Bronchus fibroblast of lung (primary cell): ENCODE measurements at places on chromosomes 11 and 22. TPM values are rescaled to one million over a fixed set of nuclear protein-coding genes. Genes with fewer than 3 reads are reported as not detected.

Gene GNAZ
- 0.89 and 1.2 TPM in 2 replicates for total RNA-seq

Gene OR51B2
- not detected in 2 replicates for total RNA-seq

Gene KCNQ1OT1
- total RNA-seq: 0.30 and 0.50 TPM in 2 replicates

Gene SYVN1
- 21.2 and 29.3 TPM in 2 replicates for total RNA-seq

Gene PRG3
- not detected in 2 replicates for total RNA-seq

Gene CDC42BPG
- total RNA-seq: under 0.01 and 0.15 TPM in 2 replicates

Gene CSKMT
- total RNA-seq: 12.2 and 13.8 TPM in 2 replicates

Gene CRYBA4
- total RNA-seq: not detected in 2 replicates

Gene BTG4
- total RNA-seq: 0.15 and 0.17 TPM in 2 replicates

Gene NXPE4
- not detected in 2 replicates for total RNA-seq

Gene OR4D5
- not detected in 2 replicates for total RNA-seq

Gene LMO1
- not detected in 2 replicates for total RNA-seq

Gene IRAG1
- total RNA-seq: 0.59 and 0.67 TPM in 2 replicates

Gene ARHGAP42
- 3.3 and 3.4 TPM in 2 replicates for total RNA-seq

Gene CREB3L1
- 34.6 and 37.0 TPM in 2 replicates for total RNA-seq

Gene GRIK4
- 0.15 TPM in 1 of 2 replicates, not detected in the other for total RNA-seq

Gene OR11H1
- total RNA-seq: not detected in 2 replicates

Gene NR1H3
- 31.4 and 34.0 TPM in 2 replicates for total RNA-seq

Gene MPPED1
- total RNA-seq: not detected in 2 replicates

Gene UBQLNL
- under 0.01 and 0.17 TPM in 2 replicates for total RNA-seq

Gene NCR3LG1
- 4.2 and 5.6 TPM in 2 replicates for total RNA-seq

Gene SLC25A22
- 12.9 and 13.6 TPM in 2 replicates for total RNA-seq

Gene P2RY2
- total RNA-seq: under 0.01 and 0.17 TPM in 2 replicates

Gene OR4C5
- not detected in 2 replicates for total RNA-seq

Gene IFITM10
- total RNA-seq: under 0.01 TPM in 1 of 2 replicates, not detected in the other

Gene MEI1
- 0.50 and 1.2 TPM in 2 replicates for total RNA-seq

Gene MGAT3
- under 0.01 and 0.17 TPM in 2 replicates for total RNA-seq
